CD4-positive, alpha-beta T cell treated with Interleukin-17A for 1 hour (primary cell): ENCODE measurements at places on chromosomes 6 and 20.
A peak's percentile ranks its signal among the peaks of the same experiment; 100 is the strongest.

DNA sequence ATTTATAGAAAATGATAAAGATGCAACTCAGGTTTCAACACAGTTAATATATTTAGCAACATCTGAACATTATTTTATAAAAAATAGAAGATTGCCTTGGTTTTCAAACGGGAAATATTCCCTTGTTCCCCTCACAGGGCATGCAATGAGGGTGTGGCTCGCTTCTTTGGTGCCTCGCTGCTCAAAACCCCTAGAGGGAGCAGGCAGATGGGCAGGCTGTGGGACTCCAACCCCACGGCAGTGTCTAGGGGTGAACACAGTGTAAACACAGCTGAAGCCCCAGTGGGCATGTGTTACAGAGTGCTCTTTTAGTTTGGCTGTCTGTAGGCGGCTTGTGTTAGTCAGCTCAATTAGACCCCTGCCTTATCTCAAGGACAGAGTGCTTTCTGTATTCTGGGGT, 560.8 kb upstream of the IMPG1 start:
- no peak for DNase-seq

DNA sequence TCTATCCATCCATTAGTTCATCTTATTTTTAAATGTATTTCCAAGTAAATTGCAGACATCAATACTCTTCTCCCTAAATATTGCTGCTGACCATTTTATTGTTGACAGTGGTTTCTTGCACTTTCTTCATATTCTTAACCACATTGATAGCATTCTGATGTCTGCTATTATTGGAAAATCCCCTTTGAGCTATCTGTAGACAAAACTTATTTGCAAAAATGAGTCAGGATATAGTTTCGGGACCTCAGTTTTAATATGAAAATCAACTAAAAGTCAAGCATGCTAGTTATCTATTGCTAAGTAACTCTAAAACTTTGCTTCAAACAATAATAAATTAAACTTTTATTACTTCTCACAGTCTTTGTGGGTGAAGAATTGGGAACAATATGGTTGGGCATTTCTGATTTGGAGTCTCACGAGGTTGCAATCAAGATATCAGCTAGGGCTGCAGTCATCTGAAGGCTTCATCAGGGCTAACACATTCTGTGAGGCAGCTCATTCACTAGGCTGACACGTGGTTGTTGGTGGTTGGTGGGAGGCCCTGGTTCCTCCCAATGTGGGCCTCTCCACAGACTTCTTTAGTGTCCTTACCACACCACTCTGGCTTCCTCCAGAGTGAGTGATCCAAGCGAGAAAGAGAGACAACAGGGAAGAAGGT, 32.7 kb downstream of the CD109 start:
- no peak for DNase-seq

GRCh38 chr20:2741463-2741862, 48.9 kb downstream of the EBF4 start:
- DNase-seq, result peak; percentile 69

GRCh38 chr6:155444120-155444917, 11.3 kb downstream of the NOX3 start:
- DNase-seq, result no peak
